Retina (tissue), 1 donor: ENCODE measurements at places on chromosomes 1 and 21.

DNA sequence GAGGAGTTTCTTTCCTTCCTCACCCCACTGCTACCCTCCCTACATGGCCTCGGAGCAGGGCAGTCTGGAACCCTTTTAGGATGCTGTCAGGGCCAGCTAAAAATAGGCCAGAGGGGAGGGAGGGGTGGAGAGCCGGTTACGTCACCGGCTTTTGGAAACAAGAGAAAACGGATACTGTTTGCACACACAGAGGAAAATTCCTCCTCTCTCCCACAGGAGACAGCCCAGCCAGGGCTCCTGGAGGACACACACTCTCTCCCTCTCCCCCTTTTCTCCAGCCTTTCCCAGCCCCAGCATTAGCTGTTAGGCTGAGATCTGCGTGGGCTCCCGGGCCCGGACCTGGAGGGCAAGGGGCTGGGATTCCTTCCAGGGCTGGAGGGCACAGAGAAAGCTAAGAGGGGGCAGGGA is 20.0 kb upstream of the ALDH4A1 start:
- DNase-seq, result peak; percentile 72

- no peak for DNase-seq
Measured at GRCh38 chr1:19464696-19465095, 20.6 kb downstream of the CAPZB start.

- no peak for DNase-seq
Measured at GRCh38 chr1:157085421-157085820, 14.2 kb downstream of the ETV3L start.

- no peak for DNase-seq
Measured at GRCh38 chr1:180123463-180123936, 31.2 kb upstream of the QSOX1 start.

DNA sequence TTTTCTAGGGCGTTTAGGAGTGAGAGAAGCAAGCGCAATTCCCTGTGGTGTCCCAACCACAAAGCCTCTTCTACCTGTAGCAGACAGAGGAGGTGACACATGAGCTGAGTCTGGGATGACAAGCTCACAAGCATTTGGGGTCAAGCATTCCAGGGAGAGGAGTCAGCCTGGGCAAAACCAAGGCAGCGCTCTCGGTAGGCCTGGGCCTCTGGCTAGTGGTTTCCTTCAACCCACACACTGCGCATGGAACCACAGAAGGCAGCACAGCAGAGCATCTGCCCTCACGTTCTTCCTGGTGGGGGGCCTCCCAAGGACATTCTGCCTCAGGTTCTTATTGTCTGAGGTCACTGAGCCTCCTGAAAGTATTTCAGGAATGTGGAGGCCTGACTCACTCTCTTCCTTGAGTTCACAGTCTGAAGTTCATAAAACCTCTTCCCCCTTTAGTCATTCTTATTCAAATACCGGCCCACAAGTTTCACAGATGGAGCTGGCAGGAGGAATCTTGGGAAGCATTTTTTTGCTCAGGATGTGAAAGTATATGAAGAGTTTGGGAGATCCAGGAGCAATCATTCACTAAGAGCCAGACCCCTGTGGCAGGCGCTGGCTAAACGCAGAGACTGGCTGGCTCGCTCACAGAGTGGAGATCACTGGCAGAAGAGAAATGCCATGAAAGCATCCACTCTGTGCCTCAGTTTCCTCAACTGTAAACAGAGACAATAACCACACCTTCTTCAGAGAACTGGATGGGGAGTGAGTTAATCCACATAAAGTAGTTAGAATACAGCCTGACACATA is 26.8 kb downstream of the CCN1 start:
- DNase-seq, result no peak

GRCh38 chr21:33202464-33203363 is 27.0 kb upstream of the IFNAR2 start:
- DNase-seq, result no peak
